H9 (cell line): ENCODE measurements at places on chromosomes 13 and 19.
A peak's percentile ranks its signal among the peaks of the same experiment; 100 is the strongest.

GRCh38 chr19:44894052-44894400, 3.0 kb downstream of the TOMM40 start:
- no peak overlapping the region for H3K27ac ChIP-seq
- no peaks in the 10 kb centered on the region for H3K27me3 ChIP-seq
- no peak overlapping the region for H3K4me3 ChIP-seq
- DNase-seq = no peak
- peaks cover 54% of the 10 kb centered on the region; the same call in 2 of the 3 replicates for H3K36me3 ChIP-seq
- H3K4me1 ChIP-seq = peaks cover 6% of the 10 kb centered on the region; the same call in 1 of the 2 replicates

DNA sequence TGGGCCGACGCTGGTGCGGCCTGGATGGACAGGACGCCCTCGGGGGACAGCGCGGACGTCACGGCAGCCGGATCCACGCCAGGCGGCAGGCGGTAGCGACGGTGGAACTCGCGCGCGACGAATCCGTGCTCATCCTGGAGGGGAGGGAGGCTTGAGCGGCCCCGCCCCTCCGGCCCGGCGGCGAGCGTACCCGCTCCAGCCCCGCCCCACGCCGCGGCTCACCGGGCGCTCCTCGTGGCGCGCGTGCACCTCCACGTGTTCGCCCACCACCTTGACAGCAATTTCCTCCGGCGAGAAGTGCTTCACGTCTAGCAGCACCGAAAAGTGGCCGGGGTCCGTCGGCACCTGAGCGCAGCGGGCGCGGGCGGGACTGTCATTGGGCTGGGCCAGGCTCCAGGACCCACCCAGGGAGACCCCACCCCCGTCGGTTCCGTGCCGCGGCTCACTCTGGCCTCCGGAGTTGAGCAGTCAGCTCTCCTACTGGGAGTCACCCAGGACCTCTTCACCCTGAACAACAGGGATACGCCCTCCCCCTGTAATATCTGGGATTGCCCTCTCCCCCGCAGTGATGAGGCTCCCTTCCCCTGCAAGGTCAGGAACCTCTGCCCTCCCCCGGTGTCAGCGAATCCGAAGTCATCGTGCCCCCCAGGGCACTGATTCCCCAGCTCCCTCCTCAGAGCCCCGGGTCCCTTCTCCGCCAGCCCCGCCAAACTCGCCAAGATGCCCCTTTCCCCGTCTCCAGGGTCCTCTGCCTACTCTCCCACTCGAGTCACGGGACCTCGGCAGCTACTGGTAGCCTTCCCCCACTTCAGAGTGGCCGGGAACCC, 1.1 kb downstream of the HSPB6 start:
- peaks cover 13% of the 10 kb centered on the region for H3K36me3 ChIP-seq
- no peaks in the 10 kb centered on the region for H3K27me3 ChIP-seq
- peak overlapping the region; percentile 58 for H3K4me3 ChIP-seq
- H3K4me1 ChIP-seq = no peaks in the 10 kb centered on the region
- DNase-seq = peak; percentile 39

- DNase-seq = no peak
- H3K4me3 ChIP-seq = no peak overlapping the region
Measured at GRCh38 chr13:80778297-80778696, 437.4 kb upstream of the SPRY2 start.

GRCh38 chr13:23703246-23703860, 133.1 kb downstream of the TNFRSF19 start:
- H3K4me3 ChIP-seq = no peak overlapping the region
- no peak for DNase-seq
- no peaks in the 10 kb centered on the region for H3K36me3 ChIP-seq
- no peaks in the 10 kb centered on the region for H3K27me3 ChIP-seq
- no peak overlapping the region for H3K27ac ChIP-seq
- no peaks in the 10 kb centered on the region for H3K4me1 ChIP-seq

DNA sequence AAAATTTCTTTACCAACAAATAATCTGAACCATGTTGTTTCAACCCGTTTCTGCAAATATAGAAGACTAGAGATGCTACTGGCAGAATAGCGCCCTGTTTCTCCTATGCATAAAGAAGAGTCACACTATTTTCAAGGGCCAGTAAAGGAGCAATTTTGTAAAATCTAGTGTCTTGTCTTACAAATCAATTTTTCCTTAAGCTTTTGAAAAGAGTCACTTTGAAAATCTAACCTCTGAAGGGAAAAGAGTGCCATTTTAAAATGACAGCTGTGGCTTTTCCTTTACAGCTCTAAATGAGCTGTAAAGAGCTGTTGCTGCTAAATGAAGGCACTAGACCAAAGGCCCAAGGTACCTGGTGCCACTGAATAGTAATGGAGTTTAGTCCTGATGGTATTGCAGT, 16.9 kb upstream of the GTF2F2 start:
- no peak overlapping the region for H3K4me3 ChIP-seq
- no peak for DNase-seq
- H3K27me3 ChIP-seq = no peaks in the 10 kb centered on the region
- no peaks in the 10 kb centered on the region for H3K36me3 ChIP-seq
- H3K4me1 ChIP-seq = peaks cover 4% of the 10 kb centered on the region; the same call in 1 of the 2 replicates
- no peak overlapping the region for H3K27ac ChIP-seq

DNA sequence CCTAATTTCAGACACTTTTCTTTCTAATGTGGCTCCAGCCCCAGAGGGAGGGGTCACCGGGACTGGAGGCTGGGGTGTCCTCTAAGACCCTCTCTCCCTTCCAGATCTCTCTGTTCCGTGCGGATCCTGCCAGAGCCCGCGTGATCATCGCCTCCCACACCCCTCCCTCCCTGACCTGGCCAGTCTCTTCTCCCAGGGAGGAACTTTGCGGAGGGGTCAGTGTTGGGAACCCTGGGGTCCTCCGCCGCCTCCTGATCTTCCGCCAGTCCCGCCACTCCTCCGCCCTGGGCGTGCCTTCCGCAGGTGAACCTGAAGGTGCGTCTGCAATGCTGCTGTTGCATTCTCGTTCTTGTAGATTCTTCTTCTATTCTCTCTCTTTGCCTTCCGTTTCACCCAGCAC, 9.1 kb downstream of the SOX21 start:
- DNase-seq = peak; percentile 53
- H3K27ac ChIP-seq = no peak overlapping the region
- peak overlapping the region; percentile 66 for H3K4me3 ChIP-seq

- H3K4me3 ChIP-seq = no peak overlapping the region
- H3K27me3 ChIP-seq = no peaks in the 10 kb centered on the region
- no peaks in the 10 kb centered on the region for H3K4me1 ChIP-seq
- H3K27ac ChIP-seq = no peak overlapping the region
- no peak for DNase-seq
Measured at GRCh38 chr13:78139765-78140164, 221.1 kb upstream of the EDNRB start.

- H3K4me3 ChIP-seq = no peak overlapping the region
- DNase-seq = no peak
- H3K36me3 ChIP-seq = no peaks in the 10 kb centered on the region
- H3K27ac ChIP-seq = no peak overlapping the region
Measured at GRCh38 chr19:19551853-19552192, 13.8 kb downstream of the CILP2 start.

DNA sequence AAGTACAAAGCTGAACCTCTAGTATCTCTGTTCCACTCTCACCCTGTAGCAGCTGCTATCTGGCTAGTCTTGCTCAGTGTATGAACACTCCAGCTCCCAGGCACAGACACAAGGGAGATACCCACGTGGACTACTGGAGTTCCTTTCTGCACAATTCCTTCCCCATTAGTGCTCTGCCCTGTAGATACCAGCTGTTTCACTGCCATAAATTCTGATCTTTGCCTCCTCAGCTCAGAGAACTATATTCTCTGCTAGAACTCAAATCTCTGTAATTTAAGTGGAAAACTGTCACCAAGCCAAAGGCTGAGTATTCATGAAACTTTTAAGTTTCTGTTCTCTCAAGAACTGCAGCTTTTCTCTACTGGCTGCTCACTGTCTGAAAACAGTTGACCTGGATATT, 273.7 kb downstream of the DIAPH3 start:
- no peak overlapping the region for H3K4me3 ChIP-seq
- H3K36me3 ChIP-seq = no peaks in the 10 kb centered on the region
- H3K27ac ChIP-seq = no peak overlapping the region
- DNase-seq = no peak

DNA sequence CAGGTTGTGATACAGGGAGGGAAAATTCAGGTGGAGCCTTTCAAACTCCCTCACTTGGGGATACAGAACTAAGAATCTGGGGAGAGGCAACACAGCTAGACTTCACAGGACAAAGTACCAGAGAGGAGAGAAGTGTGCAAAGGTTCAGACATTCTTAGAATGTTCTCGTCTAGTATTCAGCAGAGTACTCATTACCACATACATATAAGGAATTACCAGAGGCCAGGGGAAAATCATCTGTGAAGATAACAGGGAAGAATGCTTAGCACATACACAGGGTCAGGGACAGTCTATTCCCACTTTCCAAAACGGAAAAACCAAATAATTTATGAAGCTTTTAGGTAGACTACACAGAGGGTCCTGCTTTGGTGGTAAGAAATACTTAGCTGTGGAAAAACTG, 58.1 kb downstream of the TRPC4 start:
- DNase-seq = no peak
- H3K4me1 ChIP-seq = no peaks in the 10 kb centered on the region
- no peak overlapping the region for H3K4me3 ChIP-seq
- no peaks in the 10 kb centered on the region for H3K27me3 ChIP-seq
- no peak overlapping the region for H3K27ac ChIP-seq
- H3K36me3 ChIP-seq = peaks cover 14% of the 10 kb centered on the region; the same call in 2 of the 3 replicates

DNA sequence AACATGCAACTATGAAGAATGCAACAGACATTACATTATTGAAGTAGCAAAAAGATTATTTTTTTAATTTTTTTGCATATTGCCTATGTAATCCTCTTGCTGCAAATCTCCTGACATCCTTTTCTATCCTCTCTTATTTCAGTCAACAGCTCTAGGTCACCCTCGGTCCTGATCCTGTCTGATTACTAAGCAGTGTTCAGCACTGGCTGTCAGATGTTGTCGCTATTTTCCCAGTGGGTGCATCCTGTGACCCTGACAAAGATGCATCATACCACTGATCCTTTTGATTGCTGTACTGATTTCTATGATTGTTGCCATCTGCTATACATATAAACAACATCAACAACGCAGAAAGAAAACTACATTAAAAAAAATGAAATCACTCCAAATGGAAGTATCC, 443.7 kb upstream of the PRR20A start:
- no peaks in the 10 kb centered on the region for H3K27me3 ChIP-seq
- H3K4me1 ChIP-seq = no peaks in the 10 kb centered on the region
- no peaks in the 10 kb centered on the region for H3K36me3 ChIP-seq
- H3K4me3 ChIP-seq = no peak overlapping the region

GRCh38 chr19:50317115-50317514, 12.1 kb downstream of the KCNC3 start:
- no peak overlapping the region for H3K4me3 ChIP-seq
- H3K27ac ChIP-seq = no peak overlapping the region
- no peaks in the 10 kb centered on the region for H3K4me1 ChIP-seq
- no peak for DNase-seq

GRCh38 chr19:7266832-7267231, 27.4 kb downstream of the INSR start:
- no peak overlapping the region for H3K27ac ChIP-seq
- DNase-seq = no peak
- H3K4me3 ChIP-seq = no peak overlapping the region; the same call in 2 of the 3 replicates
- no peaks in the 10 kb centered on the region for H3K27me3 ChIP-seq

DNA sequence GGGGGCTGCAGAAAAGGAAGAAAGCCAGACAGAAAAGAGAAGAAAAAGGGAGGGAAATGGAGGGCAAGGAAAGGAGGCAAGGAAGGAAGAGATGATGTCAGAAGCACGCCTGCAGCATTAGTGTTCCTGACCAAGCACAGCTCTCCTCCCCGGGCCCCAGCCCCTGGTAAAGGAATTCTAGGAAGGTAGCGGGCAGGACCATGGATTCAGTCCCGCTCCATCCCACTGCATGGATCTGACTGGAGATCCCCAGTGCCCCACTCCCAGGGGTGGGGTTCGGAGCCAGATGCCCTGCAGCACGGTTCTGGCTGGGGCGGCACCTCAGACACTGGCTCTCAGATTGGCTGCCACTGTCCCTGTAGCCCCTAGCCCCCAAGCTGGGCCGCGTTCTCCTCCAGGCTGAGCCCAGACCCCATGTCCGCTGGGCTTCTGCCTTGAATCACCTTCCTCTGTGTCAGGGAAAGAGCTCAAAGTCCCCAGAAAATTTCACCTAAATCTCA, 59.8 kb downstream of the TSHZ3 start:
- no peak for DNase-seq
- no peak overlapping the region for H3K4me3 ChIP-seq
- H3K4me1 ChIP-seq = no peaks in the 10 kb centered on the region
- no peaks in the 10 kb centered on the region; the same call in 2 of the 3 replicates for H3K36me3 ChIP-seq
- H3K27me3 ChIP-seq = no peaks in the 10 kb centered on the region

GRCh38 chr19:1825909-1826556, 14.0 kb upstream of the ATP8B3 start:
- H3K4me1 ChIP-seq = no peaks in the 10 kb centered on the region
- H3K4me3 ChIP-seq = peak overlapping the region; percentile 38; the same call in 2 of the 3 replicates
- peak; percentile 90 for DNase-seq
- peaks cover 6% of the 10 kb centered on the region; the same call in 2 of the 3 replicates for H3K36me3 ChIP-seq
- no peaks in the 10 kb centered on the region for H3K27me3 ChIP-seq
- no peak overlapping the region for H3K27ac ChIP-seq

DNA sequence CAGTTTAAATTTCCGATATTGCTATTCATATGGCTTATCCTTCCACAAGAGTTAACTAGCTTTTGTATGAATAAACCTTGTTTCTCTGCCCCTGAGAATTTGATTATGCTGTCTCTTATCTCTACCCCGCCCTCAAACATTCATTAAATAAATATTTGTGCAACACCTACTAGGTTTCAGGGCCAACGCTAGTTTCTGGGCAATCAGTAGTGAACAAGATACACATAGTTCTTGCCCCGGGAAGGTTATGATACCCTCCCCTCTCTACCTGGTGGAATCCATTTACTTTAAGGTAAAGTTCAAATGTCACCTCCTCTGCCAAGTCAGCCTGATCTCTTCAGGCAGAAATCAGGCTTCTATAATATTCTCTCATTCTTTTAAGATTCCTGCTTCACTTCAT, 16.6 kb upstream of the USP12 start:
- H3K4me3 ChIP-seq = no peak overlapping the region
- no peak for DNase-seq
- H3K4me1 ChIP-seq = no peaks in the 10 kb centered on the region; the same call in 1 of the 2 replicates
- H3K36me3 ChIP-seq = no peaks in the 10 kb centered on the region

GRCh38 chr19:58385891-58386575, 1.0 kb upstream of the RPS5 start:
- peak overlapping the region; percentile 42 for H3K27ac ChIP-seq
- peak overlapping the region; percentile 99 for H3K4me3 ChIP-seq
- peaks cover 4% of the 10 kb centered on the region; the same call in 1 of the 2 replicates for H3K4me1 ChIP-seq
- no peaks in the 10 kb centered on the region for H3K27me3 ChIP-seq
- peaks cover 30% of the 10 kb centered on the region for H3K36me3 ChIP-seq

DNA sequence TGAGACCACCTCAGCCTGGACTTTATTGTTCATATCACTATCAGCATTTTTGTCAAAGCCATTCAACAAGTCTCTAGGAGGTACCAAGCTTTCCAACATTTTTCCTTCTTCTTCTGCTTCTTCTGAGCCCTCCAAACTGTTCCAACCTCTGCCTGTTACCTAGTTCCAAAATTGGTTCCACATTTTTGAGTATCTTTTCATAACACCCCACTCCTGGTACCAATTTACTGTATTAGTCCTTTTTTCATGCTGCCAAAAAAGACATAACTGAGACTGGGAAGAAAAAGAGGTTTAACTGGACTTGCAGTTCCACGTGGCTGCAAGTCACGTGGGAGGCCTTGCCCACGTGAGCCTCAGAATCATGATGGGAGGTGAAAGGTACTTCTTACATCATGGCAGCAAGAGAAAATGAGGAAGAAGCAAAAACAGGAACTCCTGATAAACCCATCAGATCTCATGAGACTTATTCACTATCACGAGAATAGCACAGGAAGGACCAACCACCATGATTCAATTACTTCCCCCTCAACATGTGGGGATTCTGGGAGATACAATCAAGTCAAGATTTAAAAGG, 215.1 kb downstream of the PCDH17 start:
- no peak for DNase-seq
- H3K27ac ChIP-seq = no peak overlapping the region
- H3K27me3 ChIP-seq = no peaks in the 10 kb centered on the region
